ENCODE measurements at places on chromosomes 7 and 10.

- DNase-seq: peak; percentile 38
Observed at GRCh38 chr10:11913079-11913641, 90.0 kb downstream of the PROSER2 start.

DNA sequence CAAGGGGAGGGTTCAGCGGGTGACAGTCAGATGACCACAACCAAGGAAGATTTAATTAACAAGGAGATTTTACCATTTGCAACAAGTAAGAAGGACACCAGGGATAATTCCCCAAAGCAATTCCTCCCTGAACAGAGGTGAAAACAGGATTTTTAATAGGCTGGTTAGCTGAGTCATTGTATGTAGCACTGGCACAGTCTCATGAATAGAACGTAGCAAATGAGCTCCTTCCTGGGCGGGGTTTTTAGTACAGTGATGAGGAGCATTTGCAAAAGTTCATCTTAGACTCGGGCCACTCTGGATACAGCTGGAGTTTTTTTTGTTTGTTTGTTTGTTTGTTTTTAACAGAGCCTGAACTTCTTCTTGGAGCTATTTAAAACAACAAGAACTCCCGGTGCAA is 39.0 kb downstream of the TAC1 start:
- no peak for DNase-seq

DNA sequence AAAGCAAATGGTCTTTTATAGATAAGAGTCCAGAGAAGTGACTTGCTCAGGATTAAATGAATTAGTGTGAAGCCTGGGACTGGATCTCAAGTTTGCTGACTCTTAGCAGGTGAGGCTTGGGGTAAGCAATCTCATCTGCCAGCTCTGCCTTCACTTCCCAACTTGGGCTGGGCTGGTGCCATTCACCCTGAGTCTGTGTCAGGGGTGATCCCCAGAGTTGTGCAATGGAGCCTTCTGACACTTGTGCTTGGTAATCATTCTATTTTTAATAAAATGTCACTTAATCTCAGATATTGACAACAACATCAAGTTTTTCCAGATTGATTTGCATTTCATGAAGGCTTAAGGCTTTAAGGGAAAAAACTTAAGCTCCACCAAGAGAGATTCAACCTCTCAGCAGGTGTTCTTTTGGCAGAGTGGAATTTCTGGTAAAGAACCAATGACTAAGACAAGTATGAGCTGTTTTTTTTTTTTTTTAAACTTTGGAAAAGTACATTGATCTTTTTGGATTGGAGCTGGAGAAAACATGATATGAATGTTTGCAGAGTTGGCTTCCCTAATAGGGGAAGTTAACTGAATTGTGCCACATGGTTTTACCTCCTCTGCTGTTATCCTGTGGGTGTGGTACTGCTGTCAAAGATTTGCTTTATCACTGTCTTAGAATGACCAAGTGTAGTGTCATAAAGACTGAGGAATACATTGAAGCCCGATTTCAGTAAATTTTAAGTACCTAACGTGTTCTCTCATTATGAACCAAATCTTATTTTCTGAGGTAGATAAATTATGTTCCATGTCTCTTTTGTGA is 48.6 kb upstream of the GPR37 start:
- no peak for DNase-seq

GRCh38 chr7:28114056-28114455 is 66.5 kb downstream of the JAZF1 start:
- no peak for DNase-seq
